Tongue (tissue), 3 donors: ENCODE measurements at places on chromosomes 11 and 22. TPM values are rescaled to one million over a fixed set of nuclear protein-coding genes. Genes with fewer than 3 reads are reported as not detected.
A peak's percentile ranks its signal among the peaks of the same experiment; 100 is the strongest.

DNA sequence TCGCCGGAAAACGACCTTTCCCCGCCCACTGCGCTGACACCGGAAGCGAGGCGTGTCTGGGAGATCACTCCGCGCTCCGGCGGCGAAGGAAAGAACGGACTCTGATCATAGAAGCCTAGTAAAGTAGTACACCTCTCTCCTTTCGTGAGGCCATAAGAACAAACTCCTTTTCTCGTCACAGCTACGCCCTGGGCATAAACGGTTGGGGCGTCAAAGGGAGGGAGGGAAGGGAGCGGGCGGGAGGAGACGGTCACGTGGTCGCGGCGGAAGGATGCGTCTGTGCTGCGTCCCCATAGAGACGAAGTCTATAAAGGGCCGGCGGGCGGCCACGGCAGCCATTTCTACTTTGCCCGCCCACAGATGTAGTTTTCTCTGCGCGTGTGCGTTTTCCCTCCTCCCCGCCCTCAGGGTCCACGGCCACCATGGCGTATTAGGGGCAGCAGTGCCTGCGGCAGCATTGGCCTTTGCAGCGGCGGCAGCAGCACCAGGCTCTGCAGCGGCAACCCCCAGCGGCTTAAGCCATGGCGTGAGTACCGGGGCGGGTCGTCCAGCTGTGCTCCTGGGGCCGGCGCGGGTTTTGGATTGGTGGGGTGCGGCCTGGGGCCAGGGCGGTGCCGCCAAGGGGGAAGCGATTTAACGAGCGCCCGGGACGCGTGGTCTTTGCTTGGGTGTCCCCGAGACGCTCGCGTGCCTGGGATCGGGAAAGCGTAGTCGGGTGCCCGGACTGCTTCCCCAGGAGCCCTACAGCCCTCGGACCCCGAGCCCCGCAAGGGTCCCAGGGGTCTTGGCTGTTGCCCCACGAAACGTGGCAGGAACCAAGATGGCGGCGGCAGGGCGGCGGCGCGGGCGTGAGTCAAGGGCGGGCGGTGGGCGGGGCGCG lies at the start of gene ATF4:
Gene ATF4, plus strand, starts transcription at position 337 of the 880 bp plus-strand sequence. CDS start 884 bp downstream, outside the sequence.
- peak; percentile 92 for DNase-seq

DNA sequence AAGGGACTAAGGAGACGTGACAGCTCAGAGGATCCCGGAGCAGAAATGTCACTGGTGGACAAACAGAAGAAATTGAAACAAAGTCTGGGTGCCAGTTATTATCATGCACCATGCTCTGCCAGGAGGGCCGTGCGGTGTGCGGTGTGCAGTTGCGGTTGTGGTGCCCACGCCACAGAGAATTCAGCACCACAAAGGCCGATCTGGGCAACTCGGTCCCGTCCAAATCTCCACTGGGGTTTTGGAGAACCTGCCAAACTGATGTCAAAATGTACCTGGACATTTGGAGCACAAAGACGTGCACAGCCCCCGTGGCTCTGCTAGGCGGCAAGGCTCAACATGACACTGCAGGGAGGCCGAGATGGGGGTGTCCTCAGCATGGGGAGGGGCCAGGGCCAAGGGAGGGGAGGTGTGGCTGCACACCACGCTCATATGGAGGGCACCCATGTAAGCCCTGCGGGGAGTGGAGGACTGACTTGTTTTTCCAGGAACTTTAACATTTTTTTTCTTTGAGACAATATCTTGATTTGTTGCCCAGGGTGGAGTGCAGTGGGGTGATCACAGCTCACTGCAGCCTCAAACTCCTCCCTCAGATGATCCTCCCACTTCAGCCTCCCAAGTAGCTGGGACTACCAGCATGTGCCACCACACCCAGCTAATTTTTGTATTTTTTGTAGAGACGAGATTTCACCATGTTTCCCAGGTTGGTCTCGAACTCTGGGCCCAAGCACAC lies 39.4 kb downstream of the GNB1L start:
- no peak for DNase-seq

DNA sequence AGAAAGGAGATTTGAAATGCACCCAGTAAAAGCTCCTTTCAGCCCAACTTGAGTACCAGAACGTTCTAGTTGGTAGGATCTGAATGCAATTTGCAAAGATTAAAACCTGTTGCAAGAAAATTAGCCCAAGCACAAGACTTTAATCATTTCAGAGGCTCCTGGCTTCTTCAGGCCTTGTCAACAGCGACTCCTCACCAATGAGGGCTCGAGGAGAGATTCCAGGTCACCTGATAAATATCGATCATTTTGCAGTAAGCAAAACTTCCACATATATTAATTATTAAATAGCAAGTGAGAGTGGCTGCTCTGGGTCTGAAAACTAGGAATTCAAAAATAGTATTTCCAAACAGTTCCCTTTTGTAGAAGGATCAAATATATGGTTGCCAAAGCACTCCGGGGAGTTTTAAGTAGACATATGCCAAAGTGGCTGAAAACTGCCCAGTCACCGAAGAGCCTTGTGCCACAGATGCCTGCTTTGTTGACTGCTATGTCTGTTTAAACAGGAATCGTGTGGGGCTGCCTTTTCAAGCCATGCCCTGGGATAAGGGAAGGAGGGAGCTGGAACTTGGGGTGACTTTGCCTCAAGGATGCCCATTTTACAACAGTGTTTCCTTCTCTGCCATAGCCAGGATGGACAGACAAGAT lies 64.0 kb downstream of the CSNK2A3 start:
- no peak for DNase-seq

LUZP2 gene
- 3.6 TPM for total RNA-seq

GRCh38 chr11:32779136-32779535 lies 15.3 kb downstream of the CCDC73 start:
- DNase-seq = no peak

- no peak for DNase-seq
These were observed 34.6 kb downstream of the ASCL2 start for GRCh38 chr11:2235588-2236326.
